ENCODE measurements at places on chromosomes 16 and 17.

- no peak for DNase-seq
These were observed 158.1 kb downstream of the CHD9 start for GRCh38 chr16:53212893-53213223.

DNA sequence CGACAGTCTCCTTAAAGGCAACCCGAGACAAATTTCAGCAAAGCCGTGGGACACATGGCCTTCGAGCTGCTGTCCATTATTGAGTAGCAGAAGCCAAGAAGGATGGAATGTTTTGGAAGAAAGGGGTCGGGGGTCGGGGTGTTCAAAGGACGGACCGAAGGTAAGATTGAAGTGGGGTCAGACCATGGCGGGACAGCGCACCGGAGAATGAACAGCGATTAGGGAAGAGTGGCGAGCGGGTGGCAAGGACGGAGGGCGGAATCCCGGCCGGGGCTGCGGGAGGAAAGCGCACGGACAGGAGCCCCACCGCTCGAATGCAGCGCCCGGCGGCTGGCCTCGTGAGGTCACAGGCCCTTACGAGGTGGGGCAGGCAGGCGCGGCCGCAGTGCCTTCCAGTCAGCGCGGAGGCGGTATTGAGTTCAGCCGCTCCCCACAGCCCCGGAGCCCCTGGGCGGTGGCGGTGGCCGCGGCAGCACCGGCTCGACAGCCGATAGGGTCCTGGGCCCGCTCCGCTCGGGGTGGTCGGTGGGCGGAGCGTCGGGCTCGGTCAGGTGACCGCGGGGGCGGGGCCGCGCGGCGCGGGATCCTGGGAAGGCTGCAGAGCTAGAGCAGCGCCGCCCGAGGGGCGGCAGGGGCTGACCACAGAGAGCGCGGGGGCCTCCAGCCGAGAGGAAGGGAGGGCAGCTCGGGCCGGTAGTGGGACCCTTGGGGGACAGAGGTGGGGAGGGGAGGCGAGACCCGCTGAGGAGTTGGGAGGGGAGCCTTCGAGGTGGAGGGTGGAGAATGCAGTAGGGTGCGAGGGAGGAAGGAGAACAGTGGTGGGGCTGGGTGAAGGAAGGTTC, at the start of gene EFCAB13:
Gene EFCAB13, plus strand, starts transcription at position 574 of the 842 bp plus-strand sequence. CDS start 4,399 bp downstream, outside the sequence.
- DNase-seq: peak; percentile 85

- DNase-seq: no peak
These were observed 839.1 kb upstream of the RBFOX1 start for GRCh38 chr16:6493555-6493954.

DNA sequence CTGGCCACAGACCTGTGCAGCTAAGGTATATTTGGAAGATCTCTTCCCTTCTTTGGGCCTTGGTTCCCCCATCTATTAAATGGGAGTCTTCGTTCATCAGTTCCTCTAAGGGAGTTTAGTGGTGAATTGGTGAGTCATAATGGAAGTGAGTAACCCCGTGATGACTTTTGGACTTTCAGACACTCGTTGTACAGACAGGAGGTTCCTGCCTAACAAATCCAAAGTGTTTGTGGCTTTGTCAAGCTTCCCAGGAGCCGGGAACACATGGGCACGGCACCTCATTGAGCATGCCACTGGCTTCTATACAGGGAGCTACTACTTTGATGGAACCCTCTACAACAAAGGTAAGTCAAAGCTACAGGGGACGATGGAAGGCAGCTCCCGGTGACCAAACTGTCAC, 40.4 kb downstream of the WSCD1 start:
- no peak for DNase-seq
